ENCODE measurements at places on chromosomes 2 and 18. TPM values are rescaled to one million over a fixed set of nuclear protein-coding genes. Genes with fewer than 3 reads are reported as not detected.
A peak's percentile ranks its signal among the peaks of the same experiment; 100 is the strongest.

- no peaks in the 10 kb centered on the region for H3K27me3 ChIP-seq
- no peak overlapping the region for H3K27ac ChIP-seq
- H3K4me1 ChIP-seq, result peaks cover 3% of the 10 kb centered on the region
- no peak for DNase-seq
Measured at GRCh38 chr18:79644666-79645057, 34.9 kb upstream of the CTDP1 start.

DNA sequence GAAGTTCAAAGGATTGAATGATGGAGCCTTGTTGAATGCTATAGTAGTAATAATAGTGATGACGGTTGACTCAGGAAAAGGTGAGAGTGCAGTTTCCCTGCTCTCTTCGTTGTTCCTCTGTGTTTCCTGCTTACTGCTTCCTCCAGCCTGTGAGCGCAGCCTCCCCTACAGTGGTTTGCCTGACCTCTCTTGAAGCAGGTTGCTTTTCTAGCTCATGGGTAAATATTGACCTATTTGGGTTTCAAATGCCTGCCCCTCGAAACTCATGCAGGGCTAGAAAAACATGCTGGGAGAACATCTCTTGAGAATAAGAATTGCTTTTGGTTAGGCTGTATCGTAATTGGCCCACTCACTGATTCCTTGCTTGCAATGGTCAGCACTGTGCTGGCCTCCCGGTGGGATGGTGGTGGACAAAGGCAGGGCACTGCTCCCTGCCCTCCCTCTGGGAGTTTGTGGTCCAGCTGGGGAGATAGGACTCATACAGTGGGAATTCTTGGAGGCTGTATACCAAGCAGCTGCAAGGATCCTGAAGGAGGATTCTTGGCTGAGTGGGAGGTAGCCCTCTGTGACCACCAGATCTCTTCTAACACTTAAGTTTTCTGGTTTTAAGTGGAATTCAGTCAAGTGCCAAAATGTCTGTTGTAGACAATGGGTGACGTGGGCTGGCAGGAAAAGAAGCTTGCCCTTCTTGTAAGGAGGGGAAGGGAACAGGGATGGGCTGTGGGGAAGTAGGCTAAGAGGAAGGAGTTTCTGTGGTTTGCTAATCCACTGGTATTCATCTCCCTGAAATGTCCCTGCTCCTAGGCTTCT, 5.4 kb upstream of the RNF181 start:
- peaks cover 44% of the 10 kb centered on the region for H3K4me1 ChIP-seq
- H3K27ac ChIP-seq, result no peak overlapping the region
- no peak for DNase-seq
- no peak overlapping the region for H3K4me3 ChIP-seq

DNA sequence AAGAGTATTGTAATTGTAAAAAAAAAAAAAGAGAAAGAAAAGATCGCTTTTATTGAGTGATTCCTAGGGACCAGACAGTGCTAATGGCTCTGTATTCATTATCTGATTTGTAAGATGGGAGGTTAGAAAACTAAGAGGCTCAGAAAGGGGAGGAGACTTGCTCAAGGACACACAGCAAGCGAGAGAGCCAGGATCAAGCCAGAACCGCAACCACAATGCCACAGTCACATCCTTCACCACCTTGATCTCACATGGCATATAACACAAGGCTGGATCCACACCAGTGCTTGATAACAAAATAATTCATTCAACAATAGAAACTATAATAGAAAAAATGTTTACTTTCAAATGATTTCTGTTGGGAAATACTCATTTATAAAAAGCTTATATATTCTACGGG, 37.5 kb downstream of the TFCP2L1 start:
- no peak overlapping the region for H3K4me3 ChIP-seq
- H3K27me3 ChIP-seq, result peaks cover 2% of the 10 kb centered on the region
- no peaks in the 10 kb centered on the region for H3K4me1 ChIP-seq
- no peak overlapping the region for H3K27ac ChIP-seq

- H3K4me3 ChIP-seq, result no peak overlapping the region
- peaks cover 74% of the 10 kb centered on the region for H3K36me3 ChIP-seq
- peak; percentile 67 for DNase-seq
- no peaks in the 10 kb centered on the region for H3K27me3 ChIP-seq
Measured at GRCh38 chr2:218648088-218648786, 11.2 kb downstream of the ZNF142 start.

- H3K4me1 ChIP-seq, result peaks cover 75% of the 10 kb centered on the region
- H3K4me3 ChIP-seq, result peak overlapping the region; percentile 51
- peaks cover 89% of the 10 kb centered on the region for H3K36me3 ChIP-seq
- H3K27ac ChIP-seq, result peak overlapping the region; percentile 50
Measured at GRCh38 chr2:39114771-39115170, 6.1 kb downstream of the SOS1 start.

- H3K4me3 ChIP-seq, result no peak overlapping the region
- H3K27ac ChIP-seq, result no peak overlapping the region
- no peak for DNase-seq
- H3K4me1 ChIP-seq, result peaks cover 11% of the 10 kb centered on the region
Measured at GRCh38 chr2:10477443-10478297, 29.5 kb upstream of the ODC1 start.

- H3K27me3 ChIP-seq, result no peaks in the 10 kb centered on the region
- no peak for DNase-seq
- no peaks in the 10 kb centered on the region for H3K4me1 ChIP-seq
- no peak overlapping the region for H3K4me3 ChIP-seq
- H3K27ac ChIP-seq, result no peak overlapping the region
Measured at GRCh38 chr18:42564761-42565160, 550.7 kb downstream of the RIT2 start.

DNA sequence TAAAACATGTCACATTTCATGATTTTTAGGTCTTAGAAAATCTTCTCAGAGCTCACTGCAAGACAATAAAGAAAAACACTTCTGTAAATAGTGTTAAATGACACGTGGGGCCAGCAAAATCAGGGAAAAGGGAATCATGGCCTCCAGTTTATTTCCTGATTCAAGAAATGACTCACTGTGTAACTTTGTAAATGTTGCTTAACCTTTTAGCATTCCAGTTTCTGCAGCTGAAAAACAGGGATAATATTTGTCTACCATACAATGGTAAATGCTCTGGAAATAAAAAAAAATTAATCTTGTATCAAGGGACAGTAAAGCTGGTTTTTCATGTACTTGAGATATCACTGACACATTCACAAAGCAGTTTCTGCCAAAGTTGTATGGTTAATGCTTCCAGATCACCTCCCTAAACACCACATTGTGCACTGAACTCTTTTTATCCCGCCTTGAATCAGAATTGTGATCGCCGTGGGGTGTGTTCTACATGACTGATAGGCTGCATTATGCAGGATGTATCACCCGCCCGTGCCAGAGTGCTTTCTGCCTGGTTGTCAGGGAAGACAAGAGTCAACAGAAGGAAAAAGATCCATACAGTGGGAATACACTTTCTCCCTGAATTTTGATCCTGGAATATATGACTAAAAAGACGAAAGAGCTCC, 238.8 kb downstream of the IKZF2 start:
- no peak overlapping the region for H3K27ac ChIP-seq
- H3K36me3 ChIP-seq, result no peaks in the 10 kb centered on the region
- peaks cover 10% of the 10 kb centered on the region for H3K4me1 ChIP-seq
- no peaks in the 10 kb centered on the region for H3K27me3 ChIP-seq
- H3K4me3 ChIP-seq, result no peak overlapping the region
- no peak for DNase-seq

GRCh38 chr2:29817801-29818680, 103.3 kb downstream of the ALK start:
- H3K27ac ChIP-seq, result no peak overlapping the region
- no peaks in the 10 kb centered on the region for H3K4me1 ChIP-seq

DNA sequence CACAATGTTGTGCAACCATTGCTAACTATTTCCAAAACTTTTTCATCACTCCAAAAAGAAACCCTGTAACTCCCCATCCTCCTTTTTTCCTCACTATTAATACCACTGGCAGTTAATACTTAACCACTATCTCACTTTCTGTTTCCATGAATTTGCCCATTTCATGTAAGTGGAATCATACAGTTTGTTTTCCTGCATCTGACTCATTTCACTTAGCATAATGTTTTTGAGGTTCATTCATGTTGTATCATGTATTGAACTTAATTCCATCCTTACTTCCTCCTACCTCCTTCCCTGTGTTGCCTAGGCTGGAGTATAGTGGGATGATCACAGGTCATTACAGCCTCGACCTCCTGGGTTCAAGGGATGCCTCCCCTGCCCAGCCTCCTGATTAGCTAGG, 68.3 kb downstream of the FAM117B start:
- H3K4me1 ChIP-seq, result peaks cover 17% of the 10 kb centered on the region
- no peaks in the 10 kb centered on the region for H3K27me3 ChIP-seq
- H3K27ac ChIP-seq, result no peak overlapping the region
- no peak overlapping the region for H3K4me3 ChIP-seq
- peaks cover 5% of the 10 kb centered on the region for H3K36me3 ChIP-seq

DNA sequence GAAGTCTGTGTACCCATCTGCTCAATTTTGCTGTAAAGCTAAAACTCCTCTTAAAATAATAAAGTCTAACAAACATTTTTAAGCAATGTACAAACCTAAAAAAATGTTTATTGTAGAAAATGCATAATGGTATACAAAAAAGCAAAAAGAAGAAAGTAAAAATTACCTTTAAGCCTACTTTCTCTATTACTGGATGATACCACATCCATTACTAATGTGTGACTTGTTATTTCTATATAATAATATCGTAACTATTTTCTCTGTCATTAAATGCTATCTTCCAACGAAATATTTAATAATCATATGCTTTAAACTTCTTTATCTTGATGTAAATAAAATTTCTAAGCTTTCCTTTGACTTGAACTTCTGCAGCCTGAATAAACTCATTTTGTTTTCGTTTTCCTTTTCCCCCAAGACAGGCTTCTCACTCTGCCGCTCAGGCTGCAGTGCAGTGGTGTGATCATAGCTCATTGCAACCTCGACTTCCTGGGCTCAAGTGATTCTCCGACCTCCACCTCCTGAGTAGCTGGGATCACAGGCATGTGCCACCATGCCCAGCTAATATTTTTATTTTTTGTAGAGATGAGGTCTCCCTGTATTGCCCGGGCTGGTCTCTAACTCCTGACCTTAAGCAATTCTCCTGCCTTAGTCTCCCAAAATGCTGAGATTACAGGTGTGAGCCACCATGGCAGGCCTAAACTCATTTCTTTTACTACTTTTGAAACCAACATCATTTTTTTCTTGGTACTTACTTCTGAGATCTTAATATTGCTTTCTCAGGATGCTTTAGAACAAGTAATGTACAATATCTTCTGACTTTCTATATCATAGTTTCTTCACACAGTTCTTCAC, 18.1 kb upstream of the DNAH7 start:
- H3K27ac ChIP-seq, result no peak overlapping the region
- peaks cover 35% of the 10 kb centered on the region for H3K36me3 ChIP-seq
- H3K4me1 ChIP-seq, result peaks cover 22% of the 10 kb centered on the region
- no peak for DNase-seq
- H3K4me3 ChIP-seq, result no peak overlapping the region

- no peaks in the 10 kb centered on the region for H3K27me3 ChIP-seq
- no peak overlapping the region for H3K4me3 ChIP-seq
- no peaks in the 10 kb centered on the region for H3K4me1 ChIP-seq
- H3K36me3 ChIP-seq, result peaks cover 91% of the 10 kb centered on the region
- H3K27ac ChIP-seq, result no peak overlapping the region
Measured at GRCh38 chr18:79733986-79734770, 54.6 kb downstream of the CTDP1 start.

- no peaks in the 10 kb centered on the region for H3K4me1 ChIP-seq
- DNase-seq, result no peak
- H3K27ac ChIP-seq, result no peak overlapping the region
- no peaks in the 10 kb centered on the region for H3K36me3 ChIP-seq
Measured at GRCh38 chr18:59228351-59228750, 8.4 kb downstream of the GRP start.

- no peak for DNase-seq
- H3K27me3 ChIP-seq, result peaks cover 6% of the 10 kb centered on the region
- no peaks in the 10 kb centered on the region for H3K4me1 ChIP-seq
- H3K36me3 ChIP-seq, result no peaks in the 10 kb centered on the region
Measured at GRCh38 chr18:57516056-57516455, 70.4 kb downstream of the FECH start.

DNA sequence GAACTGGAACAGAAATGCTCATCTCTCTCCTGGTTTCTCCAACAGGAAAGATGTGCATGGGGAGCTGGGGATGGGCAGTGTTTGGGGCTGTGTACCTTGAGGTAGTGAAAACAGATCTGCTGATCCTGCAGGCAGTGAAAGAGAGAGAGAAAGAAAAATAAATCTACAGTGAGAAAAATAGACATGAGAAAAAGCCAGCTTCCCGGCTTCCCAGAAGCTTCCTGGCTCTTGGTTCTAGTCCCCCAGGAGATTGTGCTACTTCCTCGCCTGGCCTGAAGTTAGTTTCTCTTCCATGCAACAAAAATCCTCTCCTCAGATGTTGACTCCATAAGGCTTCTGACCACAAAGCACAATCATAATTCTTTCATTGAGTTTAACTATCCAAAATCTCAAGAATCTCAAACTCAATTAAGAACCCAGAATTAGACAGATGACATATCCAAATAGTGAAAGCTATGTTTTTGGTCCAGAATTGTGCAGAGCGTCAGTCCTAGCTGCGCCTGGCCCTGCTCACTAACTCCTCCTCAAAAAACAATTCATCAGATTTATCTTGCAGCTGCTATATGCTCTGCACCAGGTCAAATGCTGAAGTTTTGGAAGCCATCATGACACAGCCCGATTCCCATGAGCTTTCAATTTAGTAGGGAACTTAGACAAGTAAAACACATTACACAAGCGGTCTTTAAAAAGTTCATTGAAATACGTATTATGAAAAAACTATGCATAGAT, 20.1 kb upstream of the NAB1 start:
- peaks cover 16% of the 10 kb centered on the region for H3K27me3 ChIP-seq
- H3K4me3 ChIP-seq, result no peak overlapping the region
- peaks cover 11% of the 10 kb centered on the region for H3K4me1 ChIP-seq
- H3K27ac ChIP-seq, result no peak overlapping the region
- H3K36me3 ChIP-seq, result no peaks in the 10 kb centered on the region

DNA sequence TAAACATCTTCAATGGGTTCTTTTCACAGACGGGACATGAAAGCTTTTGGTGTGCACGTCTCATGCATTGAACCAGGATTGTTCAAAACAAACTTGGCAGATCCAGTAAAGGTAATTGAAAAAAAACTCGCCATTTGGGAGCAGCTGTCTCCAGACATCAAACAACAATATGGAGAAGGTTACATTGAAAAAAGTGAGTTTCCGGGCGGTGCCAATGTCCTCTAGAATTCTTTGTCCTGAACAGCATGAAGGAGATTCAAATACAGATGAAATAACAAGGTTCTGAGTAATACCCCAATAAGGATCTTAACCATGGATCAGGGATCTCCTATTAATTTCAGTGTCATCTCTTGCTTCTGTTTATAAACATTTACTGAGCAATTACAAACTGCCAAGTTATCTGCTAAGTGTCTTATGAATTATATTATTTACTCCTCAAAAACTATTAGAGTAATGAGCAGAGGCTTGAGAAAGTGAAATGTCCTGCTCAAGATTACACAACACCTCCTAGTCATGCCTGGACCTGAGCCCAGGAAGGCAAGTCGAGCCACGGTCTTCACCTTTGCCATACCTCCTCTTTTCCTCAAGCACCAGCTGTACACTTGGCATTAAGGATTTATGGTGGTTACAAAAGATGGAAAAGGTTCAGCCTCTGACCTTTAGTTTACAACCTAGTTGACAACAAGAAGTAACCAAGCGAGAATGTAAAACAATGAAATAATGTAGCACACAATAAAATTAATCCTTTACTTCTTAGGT, 22.6 kb downstream of the DHRS9 start:
- no peak overlapping the region for H3K27ac ChIP-seq
- H3K4me3 ChIP-seq, result no peak overlapping the region
- H3K36me3 ChIP-seq, result no peaks in the 10 kb centered on the region
- no peak for DNase-seq
- H3K27me3 ChIP-seq, result peaks cover 3% of the 10 kb centered on the region

MYOM1 gene
- 1.7 TPM for total RNA-seq

PLCD4 gene
- 0.10 TPM for total RNA-seq

APOB gene
- not detected for total RNA-seq

SERPINB13 gene
- not detected for total RNA-seq

ABCG5 gene
- total RNA-seq, result not detected

COL5A2 gene
- 1.7 TPM for total RNA-seq

PDCD1 gene
- total RNA-seq, result 17.9 TPM

All from activated CD4-positive, alpha-beta memory T cell treated with anti-CD3 and anti-CD28 coated beads, Interleukin-2, amount 10 ng/mL, durations not matched to agents 7 days and 5 days (primary cell).